ENCODE measurements at places on chromosomes 7 and 10.

GRCh38 chr7:139482662-139483466, 609 bp downstream of the KLRG2 start:
- DNase-seq = no peak

GRCh38 chr10:88113657-88114272, 250.3 kb downstream of the PTEN start:
- DNase-seq = no peak

- peak; percentile 22 for DNase-seq
Measured at GRCh38 chr7:7504910-7505704, 30.6 kb downstream of the COL28A1 start.

- DNase-seq = no peak
Measured at GRCh38 chr10:127444155-127444554, 105.0 kb upstream of the NPS start.

GRCh38 chr10:112990271-112990670, 40.2 kb downstream of the TCF7L2 start:
- no peak for DNase-seq

DNA sequence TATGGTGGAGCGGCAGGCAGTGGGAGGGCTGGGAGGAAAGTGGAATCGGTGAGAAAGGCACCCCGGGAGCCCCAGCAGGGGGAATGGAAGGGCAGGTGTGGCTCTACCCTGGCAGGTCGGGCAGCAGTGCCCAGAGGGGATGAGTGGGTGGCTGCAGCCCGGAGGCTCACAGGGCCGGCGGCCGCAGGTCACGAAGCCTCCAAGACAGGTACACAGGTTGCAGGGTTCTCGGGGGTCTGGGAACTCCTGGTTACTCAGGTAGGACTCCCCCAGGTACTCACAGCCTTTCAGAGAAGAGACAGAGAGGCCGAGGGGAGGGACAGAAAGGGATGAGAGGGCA, 21.8 kb downstream of the KCP start:
- DNase-seq = no peak

GRCh38 chr7:139897422-139898090, 68.5 kb downstream of the TBXAS1 start:
- no peak for DNase-seq

DNA sequence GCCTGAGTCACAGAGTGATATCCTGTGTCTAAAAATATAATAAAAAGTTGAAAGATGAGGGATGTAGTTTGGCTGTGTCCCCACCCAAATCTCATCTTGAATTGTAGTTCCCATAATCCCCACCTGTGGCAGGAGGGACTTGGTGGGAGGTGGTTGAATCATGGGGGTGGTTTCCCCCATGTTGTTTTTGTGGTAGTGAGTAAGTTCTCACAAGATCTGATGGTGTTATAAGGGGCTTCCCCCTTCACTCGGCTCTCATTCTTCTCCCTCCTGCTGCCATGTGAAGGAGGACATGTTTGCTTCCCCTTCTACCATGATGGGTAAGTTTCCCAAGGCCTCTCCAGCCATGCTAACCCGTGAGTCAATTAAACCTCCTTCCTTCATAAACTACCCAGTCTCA, 25.1 kb upstream of the UBE3C start:
- no peak for DNase-seq

DNA sequence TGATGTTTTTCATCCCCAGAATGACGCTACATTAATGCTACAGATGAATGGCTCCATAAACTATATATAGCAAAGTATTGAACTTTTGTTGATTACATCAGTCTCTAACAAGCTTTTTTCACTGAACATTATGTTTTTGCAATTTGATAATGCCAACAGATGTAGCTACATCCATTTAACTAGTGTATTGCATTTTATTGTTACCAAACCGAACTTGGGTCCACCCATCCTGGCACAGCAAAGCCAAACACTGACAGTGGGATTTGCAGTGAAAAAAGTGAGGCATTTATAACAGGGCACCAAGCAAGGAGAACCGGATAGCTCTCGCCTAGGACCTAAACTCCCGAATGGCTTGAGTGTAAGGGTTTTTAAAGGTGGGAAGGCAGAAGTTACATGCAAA, 182.8 kb upstream of the TNS3 start:
- DNase-seq = no peak

GRCh38 chr7:26532471-26532870, 240.8 kb downstream of the SNX10 start:
- no peak for DNase-seq

- DNase-seq = no peak
Measured at GRCh38 chr7:128422842-128423241, 13.1 kb upstream of the IMPDH1 start.

GRCh38 chr7:135430626-135431025, 79.3 kb downstream of the CNOT4 start:
- DNase-seq = no peak

DNA sequence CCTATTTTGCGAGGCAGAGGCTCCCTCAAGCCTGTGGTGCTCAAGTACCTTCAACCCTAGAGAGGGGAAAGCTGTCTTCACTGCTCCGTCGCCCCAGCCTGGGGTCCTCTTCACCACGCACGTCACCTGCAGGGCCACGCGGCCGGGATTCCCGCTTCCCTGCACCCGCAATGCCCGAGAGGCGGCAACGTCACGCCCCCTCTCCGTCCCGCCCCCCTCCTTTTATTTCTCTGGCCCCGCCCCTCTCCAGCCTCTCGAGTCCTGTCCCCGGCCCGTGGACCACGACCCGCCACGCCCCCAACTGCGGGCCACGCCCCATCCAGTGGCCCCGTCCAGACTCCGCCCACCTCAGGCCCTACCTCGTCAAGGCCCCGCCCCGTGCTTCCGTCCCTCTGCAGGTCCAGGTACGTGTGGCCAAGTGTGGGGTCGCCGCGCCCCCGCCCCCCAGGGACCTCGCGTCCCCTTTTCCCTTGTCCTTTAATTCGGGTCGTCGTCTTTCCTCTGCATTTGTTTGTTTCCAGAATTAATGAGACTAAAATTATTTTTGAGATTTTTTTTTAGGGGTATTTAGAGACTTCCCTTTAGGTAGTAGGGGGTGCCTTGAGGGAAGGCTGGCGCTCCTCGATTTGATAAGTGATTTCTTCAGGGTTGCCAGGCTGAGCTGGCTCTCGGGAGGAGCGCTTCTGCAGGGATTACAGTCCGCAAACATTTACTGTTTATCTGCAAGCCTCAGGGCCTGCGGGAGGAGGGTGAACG, 69.8 kb upstream of the BAIAP2L1 start:
- DNase-seq = no peak

DNA sequence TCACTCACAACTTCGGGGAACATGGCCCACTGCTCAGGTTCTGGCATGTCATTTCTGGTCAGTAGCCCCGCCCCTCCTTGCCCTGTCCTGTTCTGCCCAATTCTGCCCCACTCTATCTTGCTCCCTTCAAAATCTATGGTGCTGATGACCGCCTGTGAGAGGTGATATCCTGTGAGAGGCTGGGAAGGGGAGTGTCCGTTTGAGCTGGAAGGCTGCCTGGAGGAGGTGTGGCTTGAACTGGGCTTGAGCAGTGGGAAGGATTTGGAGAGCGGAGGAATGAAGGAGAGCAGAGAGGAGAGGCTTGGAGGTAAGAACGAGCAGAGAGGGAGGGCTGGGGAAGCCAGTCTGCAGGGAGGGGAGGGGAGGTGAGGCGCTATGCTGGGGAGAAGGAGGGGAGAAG, 145.3 kb downstream of the RPS24 start:
- no peak for DNase-seq
